ENCODE measurements at places on chromosomes 4 and X.

DNA sequence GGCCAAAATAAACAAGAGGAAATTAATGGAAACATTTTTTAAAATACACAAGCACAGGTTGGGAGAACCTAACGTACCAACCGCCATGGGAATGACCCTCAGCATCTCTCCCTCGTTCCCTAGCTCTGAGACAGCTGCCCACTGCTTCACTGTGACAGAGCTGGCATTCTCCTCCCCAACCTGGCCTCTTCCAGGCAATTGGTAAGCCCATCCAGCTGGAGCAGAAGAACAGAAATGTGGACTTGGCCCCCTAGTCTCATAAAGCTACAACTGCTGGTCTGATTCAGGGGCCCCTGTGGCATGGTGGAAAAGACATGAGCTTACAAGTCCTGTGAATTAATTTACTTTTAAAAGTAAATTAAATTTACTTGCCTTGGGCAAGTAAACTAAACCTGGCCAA, 245.1 kb downstream of the PTTG2 start:
- DNase-seq, result no peak

DNA sequence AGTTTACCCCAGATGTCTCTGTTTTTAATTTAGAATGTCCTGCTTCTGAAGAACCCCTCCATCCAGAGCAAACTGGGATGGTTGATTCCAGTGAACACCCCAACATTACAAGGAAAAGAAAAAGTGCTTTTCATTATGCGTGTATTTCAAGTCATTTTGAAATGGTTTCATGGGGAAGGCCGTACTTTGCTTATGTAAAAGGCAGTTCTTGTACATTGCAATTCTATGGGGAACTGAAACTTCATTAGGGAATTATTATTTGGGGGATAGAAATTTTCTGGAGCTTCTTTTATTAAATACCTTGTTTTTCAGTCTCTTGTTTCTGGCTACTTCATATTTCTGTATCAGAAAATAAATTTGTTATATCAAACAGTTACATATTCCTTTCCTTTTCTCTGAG, 96.9 kb upstream of the ZNF518B start:
- DNase-seq, result no peak

DNA sequence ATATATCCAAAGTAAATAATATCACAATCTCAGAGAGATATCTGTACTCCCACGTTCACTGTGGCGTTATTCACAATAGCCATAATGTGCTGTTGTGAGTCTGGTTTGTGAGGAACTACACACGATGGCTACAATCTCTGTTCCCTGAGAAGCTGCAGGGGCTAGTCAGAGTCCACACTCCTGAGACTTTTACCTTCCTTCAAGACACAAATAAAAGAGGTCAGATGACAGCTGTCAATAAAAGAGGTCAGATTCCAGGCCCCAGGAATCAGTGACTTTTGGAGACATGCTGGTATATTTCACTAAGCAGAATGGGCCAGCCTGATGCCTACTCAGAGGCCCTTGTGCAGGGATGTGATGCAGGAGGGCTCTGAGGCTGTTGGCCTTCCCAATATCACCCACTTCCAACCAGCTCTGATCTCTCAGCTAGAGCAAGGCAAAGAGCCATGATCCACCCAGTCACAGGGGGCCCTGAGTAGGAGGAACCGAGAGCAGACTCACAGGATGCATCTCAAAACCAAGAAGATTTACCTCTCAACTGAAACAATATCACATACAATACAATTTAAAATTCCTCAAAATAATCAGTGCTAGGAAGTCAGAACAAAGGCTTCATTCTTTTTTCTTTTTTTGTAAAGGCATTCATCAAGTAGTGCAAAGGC, 13.8 kb downstream of the FRYL start:
- no peak for DNase-seq

DNA sequence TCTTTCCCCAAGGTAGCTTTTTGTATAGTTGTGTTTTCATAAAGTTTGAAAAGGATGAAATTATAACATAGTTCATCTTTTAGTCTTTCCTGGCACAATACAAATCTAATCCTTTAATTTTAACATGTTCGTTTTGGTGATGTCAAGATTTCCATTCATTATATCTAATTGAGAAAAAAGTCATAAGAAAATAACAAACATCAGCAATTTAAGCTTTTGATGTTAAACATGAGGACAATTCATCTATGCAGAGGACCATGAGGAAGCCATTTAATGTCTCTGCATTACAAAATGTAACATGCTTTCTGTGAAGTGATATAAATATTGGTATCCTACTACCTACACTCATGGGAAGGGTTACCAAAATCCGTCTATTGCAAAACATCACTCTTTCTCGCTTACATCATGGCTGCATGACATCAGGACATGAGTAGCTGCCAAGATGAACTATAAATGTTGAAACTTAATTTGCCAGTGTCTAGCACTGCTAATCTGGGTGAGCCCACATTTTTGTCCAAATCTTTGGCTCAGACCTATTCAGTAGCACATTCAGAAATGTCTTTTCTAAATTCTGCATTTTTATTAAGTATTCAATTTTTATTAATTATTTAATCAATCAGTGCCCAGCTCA, 9.5 kb downstream of the EPGN start:
- DNase-seq, result no peak

GRCh38 chr4:119707336-119707735, 78.7 kb upstream of the PDE5A start:
- no peak for DNase-seq

DNA sequence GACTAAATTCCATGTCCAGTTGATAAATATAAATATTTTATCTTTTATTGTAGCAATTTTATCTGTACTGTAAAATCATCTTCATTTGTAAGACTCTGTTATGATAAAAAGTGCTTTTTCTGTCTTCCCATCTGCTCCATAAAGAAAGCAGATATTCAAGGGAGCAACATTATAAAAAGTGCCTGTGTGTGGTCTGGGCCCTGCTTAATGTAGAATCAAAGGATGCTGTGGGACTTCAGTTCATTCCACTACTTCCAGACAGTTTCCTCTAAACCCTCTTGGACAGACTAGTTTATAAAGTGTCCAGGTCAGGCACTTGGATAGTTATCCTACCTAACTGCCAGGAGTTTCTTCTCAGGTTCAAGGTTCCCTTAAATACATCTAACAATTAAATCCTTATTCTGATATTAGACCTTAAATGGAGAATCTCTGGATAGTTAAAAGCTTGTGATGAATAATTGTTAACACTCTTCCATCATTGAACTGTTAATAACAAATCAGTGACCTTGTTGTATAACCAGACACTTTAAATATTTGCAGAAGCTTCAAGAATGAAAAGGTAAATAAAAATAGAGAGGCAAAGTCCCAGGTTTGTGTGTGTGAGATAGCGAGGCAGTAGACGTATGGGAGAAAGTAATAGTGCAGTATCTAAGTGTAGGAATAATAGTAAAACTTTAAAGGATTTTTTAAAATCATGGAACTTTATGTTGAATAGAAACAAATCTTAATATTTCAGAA, 237.5 kb upstream of the CTSO start:
- DNase-seq, result no peak

GRCh38 chr4:140267576-140267975, 105.9 kb upstream of the SCOC start:
- DNase-seq, result no peak

- no peak for DNase-seq
These were observed 7.9 kb downstream of the SLC10A6 start for GRCh38 chr4:86841309-86841708.

DNA sequence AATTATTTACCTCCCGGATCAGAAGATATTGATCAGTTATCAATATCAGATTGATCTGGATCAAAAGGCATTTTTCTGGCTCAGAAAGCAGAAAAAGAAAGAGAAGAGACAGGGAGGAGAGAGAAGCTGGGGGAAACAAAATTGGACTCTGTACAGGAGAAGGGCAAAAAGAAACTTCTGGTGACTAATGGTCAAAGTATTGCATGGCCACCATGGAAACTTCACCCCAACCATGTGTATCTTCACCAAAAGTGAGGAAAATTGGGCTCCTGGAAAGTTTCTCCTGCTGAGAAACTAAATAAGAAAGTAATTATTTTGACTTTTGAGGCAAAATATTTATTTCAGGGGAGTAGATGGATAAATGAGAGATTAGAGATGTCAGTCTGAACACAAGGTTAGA, 33.9 kb downstream of the RNF150 start:
- DNase-seq, result no peak

DNA sequence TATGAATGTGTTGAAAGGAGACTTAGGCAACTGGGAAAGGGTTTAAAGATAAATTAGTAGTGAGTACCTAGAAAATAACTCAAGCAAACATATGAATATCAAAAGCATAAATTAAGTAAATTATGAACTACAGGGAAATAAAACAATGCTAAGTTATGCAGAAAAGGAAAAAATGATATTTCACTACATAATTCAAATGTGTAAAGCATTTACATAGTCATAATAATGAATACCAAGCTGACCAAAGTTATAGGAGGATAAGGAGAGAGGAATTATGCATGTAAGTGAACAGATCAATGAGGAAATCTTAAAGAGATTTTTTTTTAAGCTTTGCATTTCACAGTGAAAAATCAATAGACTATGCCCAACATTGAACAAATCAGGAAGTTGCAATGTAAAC, 145.0 kb downstream of the HDX start:
- no peak for DNase-seq

- DNase-seq, result no peak
These were observed 11.5 kb downstream of the HNRNPH2 start for GRCh38 chrX:101419489-101419888.

DNA sequence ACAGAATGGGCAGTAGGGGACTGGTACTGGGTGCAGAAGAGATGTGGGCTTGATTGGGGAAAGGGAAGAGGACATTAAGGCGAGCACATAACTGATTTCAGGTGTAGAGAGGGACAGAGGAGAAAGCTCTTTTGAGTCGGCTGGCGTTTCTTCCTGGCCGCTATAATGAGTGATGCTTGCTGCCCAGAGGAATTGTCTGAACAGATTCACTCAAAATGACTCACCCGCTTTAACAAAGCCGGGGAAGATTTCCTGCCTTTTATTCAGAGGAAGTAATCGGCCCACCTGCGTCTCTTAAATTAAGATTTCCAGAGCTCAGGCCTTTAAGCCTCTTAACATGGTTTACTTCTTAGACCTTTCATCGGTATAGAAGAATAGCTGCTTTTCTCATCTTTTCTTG, 102.1 kb upstream of the AP1S2 start:
- no peak for DNase-seq

GRCh38 chrX:129980540-129981199, 1.8 kb upstream of the BCORL1 start:
- DNase-seq, result no peak

DNA sequence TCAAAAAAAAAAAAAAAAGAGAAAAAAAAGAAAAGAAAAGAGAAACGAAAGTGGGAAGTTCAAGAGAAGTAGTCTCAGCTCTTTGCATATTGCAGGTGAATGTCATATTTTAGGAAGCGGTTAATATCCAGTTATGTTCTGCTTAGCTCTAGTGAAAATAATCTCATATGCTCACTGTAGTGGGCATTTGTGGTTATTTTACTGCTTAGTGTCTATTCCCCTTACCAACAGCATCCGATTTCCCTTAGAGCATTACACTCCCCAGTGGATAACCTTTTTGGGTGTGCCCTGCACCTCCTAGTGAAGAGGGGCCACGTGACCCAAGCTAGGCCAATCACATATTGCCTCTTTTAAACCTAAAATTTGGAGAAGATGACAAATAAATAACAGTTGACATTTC, 111.2 kb upstream of the ZNF827 start:
- no peak for DNase-seq

DNA sequence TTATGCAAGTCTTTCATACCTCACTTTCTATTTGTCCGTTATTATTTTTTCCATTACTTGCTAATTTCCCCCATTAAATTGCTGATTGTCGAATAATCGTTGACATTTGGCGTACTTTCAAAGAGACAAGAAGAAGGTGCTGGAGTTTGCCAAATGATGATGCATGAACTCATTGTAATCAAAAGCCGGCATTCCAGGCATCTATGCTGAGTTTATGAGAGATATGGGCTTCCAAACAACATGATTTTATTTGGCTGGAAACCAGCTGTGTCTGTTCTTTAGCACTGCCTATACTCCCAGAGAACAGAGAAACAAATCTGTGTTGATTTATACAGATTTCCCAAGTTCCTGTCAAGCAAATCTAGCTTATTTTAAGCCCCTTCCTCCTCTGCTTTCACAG, 80.8 kb upstream of the RPS6KA3 start:
- no peak for DNase-seq

- DNase-seq, result no peak
These were observed 217.8 kb upstream of the ETNPPL start for GRCh38 chr4:108980455-108981239.

DNA sequence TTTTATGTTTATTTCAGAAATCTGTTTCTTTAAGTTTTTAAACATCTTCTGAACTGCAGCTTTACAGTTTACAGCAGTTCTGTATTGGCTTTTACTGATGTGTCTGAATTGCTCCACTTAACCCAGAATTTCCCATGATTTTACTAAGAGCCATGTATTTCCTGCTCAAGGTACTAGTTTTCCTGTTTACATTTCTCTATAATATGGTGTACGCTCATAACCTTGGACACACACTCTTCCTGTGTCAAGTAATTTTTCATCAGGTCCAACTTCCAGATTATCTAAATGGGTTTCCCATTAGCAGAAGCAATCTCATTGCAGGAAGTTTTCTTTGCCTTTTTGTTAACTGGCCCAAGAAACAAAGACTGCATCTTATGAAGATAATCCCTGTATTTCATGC, 12.3 kb downstream of the ELF2 start:
- DNase-seq, result no peak

- no peak for DNase-seq
These were observed 348.8 kb downstream of the GBA3 start for GRCh38 chr4:23041501-23041900.

- no peak for DNase-seq
These were observed 328.4 kb downstream of the PAPSS1 start for GRCh38 chr4:107391630-107392028.

- DNase-seq, result no peak
These were observed 117.4 kb upstream of the GPM6A start for GRCh38 chr4:175929441-175929840.

DNA sequence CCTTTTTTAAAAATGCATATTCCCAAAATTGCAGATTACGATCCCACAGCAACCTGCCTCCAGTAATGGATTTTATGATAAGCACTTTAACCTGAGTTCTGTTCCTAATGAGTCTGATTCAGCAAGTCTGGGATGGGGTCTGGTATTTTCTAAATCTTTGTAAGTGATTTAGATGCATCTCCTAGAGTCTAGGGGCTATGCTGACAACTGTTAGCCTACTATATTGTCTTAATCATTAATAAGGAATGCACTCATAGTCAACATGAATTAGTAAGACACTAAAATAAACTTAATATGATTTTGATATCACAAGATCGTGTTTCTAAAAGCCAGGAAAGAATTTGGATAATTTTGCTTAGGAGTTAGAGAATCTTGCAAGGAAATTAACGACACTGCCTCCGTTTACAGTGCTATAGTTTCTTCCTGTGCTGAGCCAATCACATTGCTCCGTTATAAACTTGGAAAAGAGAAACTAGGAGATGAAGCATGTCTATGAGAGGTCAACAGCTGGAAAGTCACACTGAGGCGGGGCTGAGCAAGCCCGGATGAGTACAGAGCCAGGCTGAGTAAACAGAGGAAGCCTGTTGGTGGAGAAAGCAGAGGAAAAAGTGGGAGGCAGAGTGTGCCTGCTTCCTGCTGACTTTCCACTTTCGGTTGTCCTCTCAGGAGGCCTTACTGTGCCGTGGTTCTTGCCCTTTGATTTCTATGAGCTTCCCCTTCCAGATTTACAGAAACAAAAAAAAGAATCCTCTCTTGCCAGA, 5.4 kb downstream of the SCARB2 start:
- DNase-seq, result peak; percentile 78

GRCh38 chr4:140057701-140058100, 96.3 kb downstream of the MAML3 start:
- DNase-seq, result no peak

- no peak for DNase-seq
These were observed 21.1 kb downstream of the SCML1 start for GRCh38 chrX:17758382-17758781.

- DNase-seq, result no peak
These were observed 1.5 kb upstream of the FAM193A start for GRCh38 chr4:2534904-2535375.
